Stimulated activated CD4-positive, alpha-beta T cell treated with anti-CD3 and anti-CD28 coated beads, Interleukin-4, amount 100 ng/mL, for 48 hours (primary cell): ENCODE measurements at places on chromosomes 4 and X.

GRCh38 chr4:5783486-5783885 lies 72.5 kb downstream of the EVC start:
- no peak for DNase-seq

GRCh38 chrX:30504309-30504708 lies 73.3 kb downstream of the TASL start:
- DNase-seq = no peak

GRCh38 chrX:69032601-69033000 lies 132.7 kb downstream of the PJA1 start:
- DNase-seq = no peak

DNA sequence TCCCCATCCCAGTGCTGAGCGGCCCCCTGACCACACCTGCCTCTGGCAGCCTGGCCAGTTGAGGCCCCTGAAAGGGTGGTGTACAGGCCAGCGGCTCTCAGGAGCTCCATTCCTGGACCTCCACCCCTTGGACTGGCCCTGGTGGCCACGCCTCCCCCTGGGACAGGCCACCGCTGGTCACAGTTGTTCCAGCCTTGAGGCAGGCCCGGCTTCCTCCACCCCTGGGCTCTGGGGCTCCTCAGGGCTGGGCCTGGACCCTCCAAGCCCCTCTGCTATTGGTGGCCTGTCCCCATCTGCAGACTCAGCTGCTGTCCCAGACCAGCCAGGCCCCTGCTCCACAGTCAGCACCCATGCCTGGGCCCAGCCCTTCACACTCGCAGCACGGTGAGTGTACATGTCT lies 93.2 kb upstream of the NKX1-1 start:
- no peak for DNase-seq

GRCh38 chr4:182338746-182339145 lies 95.5 kb downstream of the TENM3 start:
- no peak for DNase-seq

DNA sequence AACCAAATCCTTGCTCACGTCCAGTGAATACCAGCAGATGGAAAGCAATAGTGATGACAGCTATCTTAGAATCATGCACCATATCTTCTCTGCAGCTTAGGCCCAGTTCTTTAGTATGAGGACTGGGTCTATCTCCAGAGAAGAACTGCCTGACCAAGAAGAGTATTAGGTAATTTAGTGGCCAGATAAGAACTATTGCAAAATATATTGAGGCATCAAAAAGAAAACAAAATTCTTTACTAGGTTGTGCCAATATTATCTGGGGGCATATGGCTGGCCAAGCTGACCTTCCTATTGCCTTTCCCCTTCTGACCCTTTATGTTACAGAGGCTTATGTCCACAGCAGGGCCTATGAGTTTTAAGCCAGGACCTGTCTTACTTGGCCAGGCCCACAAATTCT lies 91.2 kb downstream of the RLIM start:
- no peak for DNase-seq

GRCh38 chr4:40800064-40800463 lies 50.3 kb downstream of the NSUN7 start:
- no peak for DNase-seq

DNA sequence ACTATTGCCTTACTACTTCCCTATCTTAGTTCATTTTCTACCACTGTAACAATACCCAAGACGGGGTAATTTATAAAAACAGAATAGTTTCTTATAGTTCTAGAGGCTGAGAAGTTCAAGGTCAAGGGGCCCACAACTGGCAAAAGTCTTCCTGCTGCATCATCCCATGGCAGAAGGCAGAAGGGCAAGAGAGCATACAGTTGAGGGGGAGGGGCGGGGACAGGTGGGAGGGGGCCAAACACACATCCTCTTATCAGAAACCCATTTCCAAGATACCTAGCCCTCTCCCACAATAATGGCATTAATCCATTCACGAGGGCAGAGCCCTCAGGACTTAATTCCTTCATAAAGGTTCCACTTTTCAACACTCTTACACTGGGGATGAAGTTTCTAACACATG lies 690.2 kb downstream of the ADGRL3 start:
- no peak for DNase-seq

DNA sequence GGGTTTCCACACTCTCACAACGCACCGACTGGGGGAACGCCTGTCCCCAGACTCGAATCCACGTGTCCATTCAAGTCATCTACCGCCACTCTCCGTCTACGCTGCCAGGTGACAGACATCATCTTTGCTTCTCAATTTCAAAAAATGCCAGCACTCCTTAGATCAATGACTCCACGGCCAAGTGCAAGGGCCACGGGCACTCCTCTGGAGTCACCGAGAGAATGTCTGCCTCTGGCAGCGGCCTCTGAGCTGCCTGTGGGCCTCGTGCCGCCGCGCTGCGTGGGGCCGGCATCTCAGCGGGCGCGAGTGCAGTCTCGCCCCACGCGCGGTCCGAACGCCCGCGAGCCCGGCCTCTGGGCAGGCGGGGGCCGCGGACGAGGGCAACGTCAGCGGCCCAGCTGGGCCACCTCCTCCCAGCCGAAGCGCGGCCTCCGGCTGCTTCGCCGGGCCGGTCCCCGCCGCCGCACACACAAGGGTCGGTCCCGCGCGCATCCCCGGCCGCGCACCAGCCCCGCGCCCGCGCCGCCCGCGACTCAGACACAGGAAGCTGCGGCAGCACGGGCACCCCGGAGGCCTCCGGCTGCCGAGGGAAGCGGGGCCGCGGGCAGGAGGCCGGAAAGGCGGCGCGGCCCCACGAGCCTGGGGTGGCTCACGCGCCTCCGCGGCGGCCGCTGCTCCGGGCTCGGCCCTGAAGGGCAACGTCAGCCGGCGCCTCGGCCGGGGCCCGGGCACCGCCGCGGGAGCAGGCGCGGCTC lies 450 bp downstream of the ACSL1 start:
- peak; percentile 21 for DNase-seq

GRCh38 chr4:152159773-152160172 lies 376.1 kb downstream of the FBXW7 start:
- DNase-seq = no peak

GRCh38 chr4:185210102-185210981 lies 944 bp downstream of the SNX25 start:
- DNase-seq = peak; percentile 26

- no peak for DNase-seq
Measured at GRCh38 chrX:31200430-31200829, 128.6 kb upstream of the FTHL17 start.

DNA sequence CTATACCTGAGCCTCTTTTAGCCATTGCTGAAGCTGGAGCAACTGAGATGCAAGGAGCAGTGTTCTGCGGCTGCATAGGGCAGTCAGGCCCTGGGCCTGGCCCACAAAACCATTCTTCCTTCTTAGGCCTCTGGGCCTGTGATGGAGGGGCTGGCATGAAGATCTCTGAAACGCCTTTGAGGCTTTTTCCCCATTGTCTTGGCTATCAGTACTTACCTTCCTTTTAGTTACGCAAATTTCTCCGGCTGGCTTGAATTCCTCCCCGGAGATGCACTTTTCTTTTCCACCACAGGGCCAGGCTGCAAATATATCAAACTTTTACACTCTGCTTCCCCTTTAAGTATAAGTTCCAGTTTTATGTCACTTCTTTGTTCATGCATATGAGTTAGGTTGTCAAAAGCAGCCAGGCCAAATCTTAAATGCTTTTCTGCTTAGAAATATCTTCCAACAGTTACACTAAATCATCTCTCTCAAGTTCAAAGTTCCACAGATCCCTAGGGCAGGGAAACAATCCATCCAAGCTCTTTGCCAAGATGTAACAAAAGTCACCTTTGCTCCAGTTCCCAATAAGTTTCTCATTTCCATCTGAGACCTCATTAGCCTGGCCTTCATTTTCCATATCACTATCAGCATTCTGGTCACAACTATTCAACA lies 194.4 kb upstream of the PCDH7 start:
- no peak for DNase-seq

DNA sequence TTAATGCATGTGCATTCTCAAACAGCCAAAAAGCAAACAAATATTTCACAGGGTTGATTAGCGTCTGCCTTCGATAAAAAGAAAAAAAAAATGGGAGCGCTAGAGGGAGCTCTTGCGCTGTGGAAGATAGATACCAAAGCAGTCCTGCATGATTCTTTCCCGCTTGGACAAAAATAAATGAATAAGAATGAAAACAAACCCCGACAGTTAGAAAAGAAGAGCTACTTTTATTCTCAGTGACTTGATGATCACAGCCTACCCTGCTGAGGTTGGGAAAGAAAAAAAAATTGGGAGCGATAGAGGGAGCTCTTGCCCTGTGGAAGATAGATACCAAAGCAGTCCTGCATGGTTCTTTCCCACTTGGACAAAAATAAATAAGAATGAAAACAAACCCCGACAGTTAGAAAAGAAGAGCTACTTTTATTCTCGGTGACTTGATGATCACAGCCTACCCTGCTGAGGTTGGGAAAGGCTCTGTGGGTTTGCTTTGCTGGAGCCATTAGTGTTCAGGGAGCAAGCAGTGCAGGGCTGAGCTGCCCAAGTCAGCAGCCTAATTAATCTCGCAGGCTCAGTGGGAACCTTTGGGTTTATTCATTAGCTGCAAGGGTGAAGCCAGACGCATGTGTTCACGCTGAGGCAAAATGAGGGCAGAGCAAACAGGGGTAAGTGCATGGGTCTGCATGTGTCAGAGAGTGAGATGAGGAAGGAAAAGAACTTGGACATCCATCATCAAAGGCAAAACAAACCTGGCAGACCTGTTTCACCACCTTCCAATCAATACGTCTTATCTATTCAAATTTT lies 249.3 kb upstream of the PRKX start:
- no peak for DNase-seq

DNA sequence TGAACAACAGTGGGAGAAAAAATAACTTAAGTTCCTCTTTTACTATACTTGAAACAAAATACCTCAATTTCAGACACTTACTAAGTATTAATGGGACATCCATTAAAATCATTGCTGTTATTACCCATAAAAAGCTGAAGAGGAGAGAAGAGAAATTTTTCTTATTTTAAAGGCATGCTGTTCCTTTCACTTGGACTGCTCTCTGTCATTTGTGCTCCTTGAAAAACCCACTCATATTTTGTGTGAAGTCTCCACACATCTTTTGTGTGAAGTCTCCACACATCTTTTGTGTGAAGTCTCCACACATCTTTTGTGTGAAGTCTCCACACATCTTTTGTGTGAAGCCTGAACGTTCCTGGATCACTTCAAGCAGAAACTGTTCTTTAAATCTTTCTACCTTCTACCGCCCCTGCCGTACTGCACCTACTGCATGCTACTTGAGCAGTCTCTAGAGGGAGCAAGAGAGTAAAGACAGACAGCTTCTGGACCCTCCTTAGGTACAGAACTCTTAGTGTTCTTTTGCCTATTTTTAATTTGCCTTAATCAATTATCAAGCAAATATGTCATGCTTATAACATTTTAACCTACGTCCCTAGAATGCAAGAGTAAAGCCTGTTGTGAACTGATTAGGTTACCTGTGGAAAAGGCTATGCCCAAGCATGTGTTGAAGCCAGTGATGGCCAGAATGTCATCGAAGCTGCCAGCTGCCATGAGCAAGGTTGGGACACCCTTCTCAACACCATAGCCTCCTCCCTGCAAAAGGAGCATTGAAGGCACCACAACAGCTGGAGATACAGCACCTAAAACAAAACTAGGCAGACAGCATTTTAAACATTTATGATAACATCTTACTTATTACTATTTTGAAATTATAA lies 27.1 kb upstream of the SLC9B1 start:
- DNase-seq = peak; percentile 4

DNA sequence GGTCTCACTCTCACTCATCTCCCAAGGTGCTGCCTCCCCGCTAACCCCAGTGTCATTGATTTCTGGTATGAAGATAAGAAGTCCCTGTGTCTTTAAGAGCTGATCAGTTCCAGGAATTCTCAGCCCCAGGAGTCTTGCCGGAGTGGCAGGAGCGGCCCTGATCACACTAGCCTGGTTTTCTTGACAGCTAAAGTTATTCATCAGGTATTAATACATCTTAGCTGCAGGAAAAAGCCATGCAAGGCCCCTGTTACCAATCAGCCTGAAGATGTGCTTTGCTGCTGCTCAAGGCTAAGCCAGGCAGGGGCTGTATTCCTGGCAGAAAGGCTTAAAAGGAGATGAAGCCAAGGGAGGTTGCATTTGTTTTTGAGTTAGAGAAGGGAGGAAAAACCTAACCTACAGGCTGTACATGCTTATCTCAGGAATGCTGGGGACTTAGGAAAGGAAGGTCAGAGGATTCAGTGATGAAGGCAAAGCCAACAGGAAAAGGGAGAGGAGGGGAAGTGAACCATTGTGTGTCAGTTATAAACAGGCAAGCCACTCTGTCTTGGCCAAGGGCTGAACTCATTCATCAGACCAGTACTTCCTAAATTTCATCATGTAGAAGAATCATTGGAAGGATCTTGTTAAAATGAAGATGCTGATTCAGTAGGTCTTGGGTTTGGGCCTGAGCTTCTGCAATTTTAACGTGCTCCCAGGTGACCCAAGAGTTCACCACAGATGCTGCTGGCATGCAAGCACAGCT lies 8.6 kb downstream of the SRPX start:
- no peak for DNase-seq
